ENCODE measurements at places on chromosomes 12 and 14. TPM values are rescaled to one million over a fixed set of nuclear protein-coding genes. Genes with fewer than 3 reads are reported as not detected.

Gene SBNO1
- 17.0 TPM for total RNA-seq

Gene SMCO2
- total RNA-seq = 0.36 TPM

Gene RHNO1
- total RNA-seq = 45.7 TPM

Gene HNRNPA1
- total RNA-seq = 3,025 TPM

Gene SYT1
- 6.2 TPM for total RNA-seq

Gene CISTR
- total RNA-seq = not detected

Gene PTPRR
- total RNA-seq = 0.18 TPM

Gene PDE3A
- 3.5 TPM for total RNA-seq

Gene CDKN1B
- 12.7 TPM for total RNA-seq

Gene RDH16
- total RNA-seq = 0.11 TPM

Gene GSG1
- total RNA-seq = 0.35 TPM

Gene FAM181A
- not detected for total RNA-seq

Gene NOP9
- 18.7 TPM for total RNA-seq

Gene TPPP2
- not detected for total RNA-seq

Gene IGFBP6
- total RNA-seq = 254 TPM

Data from A549 treated with ZK216348 at 1 μM for 4 hours (cell line).